ENCODE measurements at places on chromosomes 7 and 10.

DNA sequence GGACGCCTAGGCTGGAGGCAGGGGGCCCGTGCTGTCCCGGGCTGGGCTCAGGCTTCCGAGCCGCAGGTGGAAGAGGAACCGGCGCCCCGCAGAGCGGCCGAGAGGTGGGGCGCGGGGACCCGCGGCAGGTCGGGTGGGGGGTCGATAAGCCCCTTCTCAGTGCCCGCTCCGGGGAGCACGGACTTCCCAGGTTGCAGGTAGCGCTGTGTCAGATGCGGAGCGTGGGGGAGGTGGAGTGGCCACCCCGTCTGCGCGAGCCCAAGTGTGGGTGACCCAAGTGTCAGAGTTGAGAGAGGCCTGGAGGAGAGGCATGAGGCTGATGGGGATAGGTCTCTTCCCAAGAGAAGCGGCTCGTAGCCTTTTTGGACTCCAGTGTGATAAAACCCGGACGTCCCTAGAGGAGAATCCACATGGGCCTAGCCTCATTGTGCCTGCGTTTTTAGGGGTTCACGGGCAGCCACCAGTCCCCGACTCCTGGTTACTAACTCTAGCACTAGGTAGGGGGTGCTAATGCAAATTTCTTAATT, 580 bp downstream of the EEPD1 start:
- DNase-seq, result no peak

- DNase-seq, result no peak
These were observed 73.2 kb downstream of the SDK1 start for GRCh38 chr7:3374239-3374638.

GRCh38 chr10:48605786-48606529, 1.1 kb upstream of the ARHGAP22 start:
- peak; percentile 49 for DNase-seq

GRCh38 chr7:105402221-105403095, 13.7 kb upstream of the SRPK2 start:
- DNase-seq, result no peak

DNA sequence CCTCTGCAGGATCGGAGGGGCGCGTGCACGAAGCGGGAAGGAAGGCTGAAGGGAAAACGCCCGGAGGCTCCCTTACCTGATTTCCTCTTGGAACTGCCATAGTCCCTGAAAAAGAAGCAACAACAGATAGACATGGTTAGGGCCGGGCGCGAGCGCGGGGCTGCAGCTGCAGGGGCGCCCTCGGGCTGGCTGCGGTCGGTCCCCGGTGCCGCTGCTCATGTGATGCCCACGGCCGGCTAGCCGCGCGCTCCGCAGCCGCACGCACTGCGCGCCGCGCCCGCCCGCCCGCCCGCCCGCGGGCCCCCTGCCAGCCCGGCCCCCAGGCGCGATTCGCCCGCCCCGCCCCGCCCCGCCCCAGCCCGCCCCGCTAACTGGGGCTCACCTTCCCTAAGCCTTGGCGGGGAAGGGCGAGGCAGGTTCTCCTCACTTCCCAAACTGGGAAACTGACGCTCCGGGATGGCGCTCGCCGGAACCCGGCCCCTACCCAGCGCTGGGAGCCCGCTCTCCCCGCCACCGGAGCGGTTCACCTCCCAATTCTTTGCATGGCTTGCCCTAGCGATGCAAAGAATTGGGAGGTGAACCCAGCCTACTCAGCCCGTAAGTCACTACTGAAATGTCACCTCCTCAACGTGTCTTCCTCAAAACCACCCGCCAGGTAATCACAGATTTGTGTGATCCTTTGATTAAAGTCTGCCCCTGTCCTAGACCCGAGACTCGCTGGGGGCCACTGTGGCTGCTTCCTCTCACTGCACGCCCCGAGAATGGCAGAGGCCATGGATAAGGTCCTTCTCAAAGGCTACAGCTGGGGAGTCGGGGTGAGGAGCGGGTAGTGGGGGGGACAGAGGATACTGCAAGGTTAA, 162.2 kb downstream of the SH3PXD2A start:
- DNase-seq, result no peak

- DNase-seq, result peak; percentile 24
These were observed 30.7 kb upstream of the ANTXRL start for GRCh38 chr10:46255801-46256747.

- DNase-seq, result no peak
These were observed 449.9 kb upstream of the NPVF start for GRCh38 chr7:25678215-25678614.

DNA sequence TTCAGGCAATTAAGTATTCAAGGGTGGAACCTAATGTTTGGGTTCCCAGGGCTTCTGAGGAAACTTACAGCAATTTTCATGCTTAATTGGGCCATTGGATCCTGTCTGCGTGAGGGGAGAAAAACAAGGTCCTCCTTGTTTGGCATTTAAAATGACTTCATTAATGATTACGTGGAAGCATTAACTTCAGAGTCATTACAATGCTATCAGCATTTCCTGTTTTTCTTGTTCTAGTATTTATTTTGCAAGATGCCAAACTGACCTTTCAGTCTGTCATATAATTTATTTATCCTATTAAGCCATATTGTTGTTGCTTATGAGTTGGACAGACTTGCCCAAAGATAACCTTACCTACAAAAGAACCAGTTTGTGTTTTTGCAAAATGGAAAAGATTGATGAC, 324.1 kb upstream of the LRRN3 start:
- DNase-seq, result no peak
